Ecto neural progenitor cell (in vitro differentiated cells): ENCODE measurements at places on chromosomes 12 and 14.

GRCh38 chr14:61677479-61677878 is 17.8 kb upstream of the HIF1A start:
- DNase-seq: no peak

DNA sequence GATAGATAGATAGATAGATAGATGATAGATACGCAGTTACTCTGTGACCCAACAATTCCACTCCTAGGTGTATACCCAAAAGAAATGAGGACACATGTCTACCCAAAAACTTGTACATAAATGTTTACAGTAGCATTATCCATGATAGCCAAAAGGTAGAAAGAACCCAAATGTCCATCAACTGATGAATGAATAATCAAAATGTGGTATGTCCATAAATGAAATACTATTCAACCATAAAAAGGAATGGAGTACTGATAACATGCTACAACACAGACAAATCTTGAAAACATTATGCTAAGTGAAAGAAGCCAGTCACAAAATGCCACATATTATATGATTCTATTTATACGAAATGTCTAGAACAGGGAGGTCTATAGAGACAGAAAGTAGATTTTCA is 36.1 kb upstream of the LRP6 start:
- DNase-seq: no peak

DNA sequence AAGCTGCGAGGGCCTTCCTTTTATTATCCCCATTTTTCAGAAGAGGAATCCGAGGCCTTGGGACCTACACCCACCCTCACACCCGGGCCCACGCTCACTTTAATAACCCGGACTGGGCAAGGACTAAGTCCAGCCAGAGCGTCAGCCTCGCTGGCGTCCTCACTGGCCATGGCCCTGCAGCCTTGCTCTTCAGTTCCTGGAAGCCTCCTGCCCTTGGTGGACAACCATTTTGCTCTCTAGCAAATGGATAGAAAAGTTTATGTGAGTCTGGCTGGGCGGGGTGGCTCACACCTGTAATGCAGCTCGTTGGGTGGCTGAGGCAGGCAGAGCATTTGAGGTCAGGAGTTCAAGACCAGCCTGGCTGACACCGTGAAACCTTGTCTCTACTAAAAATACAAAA is 9.8 kb downstream of the RTL1 start:
- no peak for DNase-seq

DNA sequence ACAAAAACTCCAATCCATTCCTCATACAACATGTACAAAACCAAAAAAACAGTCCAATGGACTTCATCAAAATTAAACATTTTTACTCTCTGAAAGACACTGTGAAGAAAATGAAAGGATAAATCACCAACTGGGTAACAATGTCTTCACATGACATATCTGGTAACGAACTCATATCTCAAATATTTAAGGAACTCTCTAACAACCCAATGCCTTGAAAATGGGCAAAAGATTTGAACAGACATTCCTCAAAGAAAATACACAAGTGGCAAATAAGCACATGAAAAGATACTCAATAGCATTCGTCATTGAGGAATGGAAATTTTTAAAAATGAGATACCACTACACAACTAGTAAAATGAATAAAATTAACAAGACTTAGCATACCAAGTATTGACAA is 198.7 kb upstream of the RASSF8 start:
- no peak for DNase-seq

- DNase-seq: no peak
These were observed 151.0 kb upstream of the SRRM4 start for GRCh38 chr12:118830296-118830695.

DNA sequence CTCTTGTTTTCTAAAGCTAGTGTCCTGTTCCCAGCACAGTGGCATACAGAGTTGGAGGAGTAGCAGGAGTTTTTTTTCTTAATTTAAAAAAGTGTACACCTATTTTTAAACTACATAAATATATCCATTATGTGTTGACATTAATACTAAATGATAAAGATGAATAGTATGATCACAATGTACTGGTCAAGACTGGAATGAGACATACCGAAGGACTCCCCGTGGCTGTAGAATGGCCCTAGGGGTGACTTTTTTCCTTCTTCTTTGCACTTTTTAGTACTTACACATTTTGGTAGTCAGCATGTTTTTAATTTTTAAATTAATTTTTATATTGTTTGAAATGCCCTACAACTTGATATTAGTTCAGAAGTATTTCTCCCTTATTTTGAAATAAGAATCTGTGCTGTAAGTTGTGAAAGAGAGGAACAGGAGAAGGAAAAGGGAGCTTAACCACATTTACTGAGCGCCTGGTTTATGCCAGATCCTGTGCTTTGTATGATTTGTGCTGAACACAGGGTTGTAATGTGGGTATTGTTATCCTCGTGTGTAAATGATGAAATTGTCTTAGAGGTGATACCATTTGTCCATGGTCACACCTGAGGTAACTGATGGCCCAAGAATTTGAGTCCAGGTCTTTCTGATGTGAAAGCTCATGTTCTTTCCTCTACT is 136.5 kb downstream of the TGFB3 start:
- no peak for DNase-seq

- DNase-seq: no peak
These were observed 114.6 kb downstream of the PPFIA2 start for GRCh38 chr12:81644503-81644902.

DNA sequence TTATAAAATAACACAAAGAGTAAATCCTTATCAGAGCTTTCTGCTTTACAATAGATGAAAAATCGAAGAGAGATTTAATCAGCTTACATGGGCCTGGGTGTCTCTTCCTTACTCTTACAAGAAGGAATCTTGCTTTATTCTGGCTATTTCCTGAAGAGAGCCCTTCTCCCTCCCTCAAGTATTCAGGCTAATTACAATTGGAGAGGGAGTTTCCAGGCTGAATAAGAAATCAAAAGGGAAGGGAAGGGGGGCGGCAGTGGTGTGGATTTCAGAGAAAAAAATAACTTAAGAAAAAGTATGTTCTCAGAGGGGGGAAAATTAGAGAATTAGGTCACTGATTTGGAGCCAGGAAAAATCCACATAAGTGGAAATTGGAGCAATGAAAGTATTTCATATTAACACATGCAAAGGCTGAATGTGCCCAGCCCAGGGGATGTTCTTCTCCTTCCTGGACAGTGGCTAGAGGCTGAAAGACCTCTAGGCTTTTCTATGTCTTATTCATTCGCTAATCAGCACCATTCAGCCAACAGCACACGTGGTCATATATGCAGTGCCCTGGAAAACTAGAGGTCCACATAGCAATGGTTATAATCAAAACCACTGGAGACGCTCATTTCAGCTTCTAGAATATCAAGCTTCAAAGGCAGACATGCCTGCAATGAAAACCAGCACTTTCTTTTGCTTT is 158.9 kb upstream of the BTG1 start:
- DNase-seq: no peak

DNA sequence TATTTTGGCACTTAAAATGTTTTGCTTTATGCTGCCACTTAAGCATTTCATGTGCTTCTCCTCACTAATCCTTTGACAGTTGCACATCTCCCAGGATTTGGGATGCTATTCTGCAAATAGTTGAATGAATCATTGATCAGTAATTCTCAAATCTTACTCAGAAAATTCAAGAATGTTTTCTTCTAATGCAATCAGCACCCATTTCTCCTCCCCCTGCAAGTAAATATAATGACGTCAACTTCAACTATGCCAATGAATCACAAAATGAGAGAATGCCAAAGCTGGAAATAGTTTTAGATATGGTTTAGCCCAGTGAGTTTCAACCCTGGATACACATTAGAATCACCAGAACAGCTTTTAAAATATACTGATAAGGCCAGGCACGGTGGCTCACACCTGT is 2.1 kb upstream of the BLOC1S1 start:
- DNase-seq: no peak

DNA sequence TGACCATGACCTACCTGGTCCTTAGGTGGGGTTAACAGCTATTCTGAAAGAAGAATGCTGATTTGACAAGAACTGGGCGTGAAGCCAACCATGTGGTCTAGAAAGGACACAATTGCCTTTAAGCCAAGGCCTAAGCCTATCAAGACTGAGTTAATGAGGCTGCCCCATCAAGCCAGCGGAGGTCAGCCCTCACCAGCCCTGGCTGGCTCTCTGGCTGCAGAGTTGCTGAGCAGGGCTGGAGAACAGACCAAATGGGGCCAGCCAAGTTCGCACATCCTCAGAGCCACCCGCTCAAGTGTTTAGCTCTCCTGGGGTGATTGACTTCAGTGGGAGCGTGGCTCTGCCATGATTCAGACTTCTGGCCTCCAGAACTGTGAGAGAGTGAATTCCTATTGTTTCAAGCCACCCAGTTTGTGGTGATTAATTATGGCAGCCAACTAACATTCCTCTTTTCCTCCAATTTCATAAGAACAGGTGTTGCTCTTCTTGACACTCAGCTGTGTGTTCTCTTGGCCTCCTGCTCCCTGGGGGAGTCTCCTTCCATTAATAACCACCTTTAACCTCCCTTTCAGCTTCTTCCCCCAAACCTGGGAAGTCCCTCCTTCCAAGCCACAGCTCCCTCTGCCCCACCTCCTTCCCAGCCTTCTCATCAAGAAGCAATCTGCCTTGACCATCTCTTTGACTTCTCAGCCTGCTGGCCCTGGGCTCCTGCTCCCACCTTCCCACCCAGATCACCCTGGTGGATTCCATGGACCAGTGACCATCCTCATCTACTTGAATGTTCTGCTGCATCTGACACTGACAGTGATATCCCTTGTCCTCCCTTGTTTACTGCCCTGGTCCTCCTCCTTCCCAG is 5.3 kb upstream of the SERPINA5 start:
- DNase-seq: no peak

- DNase-seq: no peak
These were observed 892.9 kb upstream of the USP15 start for GRCh38 chr12:61367281-61367785.

DNA sequence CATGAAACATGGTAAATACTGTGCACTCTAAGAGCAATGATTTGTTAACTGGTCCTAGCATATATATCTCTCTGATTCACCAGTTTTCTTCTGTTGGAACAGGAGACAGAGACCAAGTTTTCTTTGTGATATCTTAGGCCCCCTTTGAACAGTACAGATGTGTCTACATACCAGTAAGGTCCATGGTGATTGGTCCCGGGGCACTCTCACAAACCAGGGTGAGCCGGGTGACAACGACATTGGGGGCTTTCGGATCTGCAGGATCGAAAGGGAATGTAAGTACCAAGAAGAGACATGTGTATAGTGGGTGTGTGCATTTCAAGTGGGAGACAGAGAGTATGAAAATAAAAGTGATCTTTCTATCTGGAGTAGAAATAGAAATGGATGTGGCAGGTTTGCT is 11.3 kb upstream of the ERP27 start:
- DNase-seq: no peak

DNA sequence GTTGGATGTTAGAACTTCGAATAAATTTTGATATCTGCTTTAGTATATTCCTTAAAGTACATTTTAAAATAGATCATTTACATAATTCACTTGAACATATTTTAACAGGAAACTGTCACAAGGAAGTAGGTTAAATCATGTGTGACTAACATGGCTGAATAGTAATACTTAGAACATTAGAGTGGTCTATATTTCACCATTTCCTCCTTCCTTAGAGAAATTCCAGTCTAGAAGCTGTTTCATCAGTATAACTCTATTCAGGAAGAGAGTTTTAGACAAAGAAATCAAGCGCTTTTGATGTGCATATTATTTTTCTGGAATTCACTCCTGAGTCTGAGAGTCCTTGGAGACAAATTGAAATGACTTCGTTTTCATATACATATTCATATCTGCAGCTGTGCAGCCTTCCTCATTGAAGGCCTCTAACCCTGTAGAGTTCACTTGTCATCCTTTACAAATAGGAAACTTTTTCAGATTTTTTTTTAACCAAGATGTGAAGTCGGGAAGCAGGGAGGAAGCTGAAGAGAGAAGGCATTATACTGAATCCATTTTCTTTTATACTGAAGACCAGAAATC is 28.4 kb downstream of the IRAK3 start:
- no peak for DNase-seq

DNA sequence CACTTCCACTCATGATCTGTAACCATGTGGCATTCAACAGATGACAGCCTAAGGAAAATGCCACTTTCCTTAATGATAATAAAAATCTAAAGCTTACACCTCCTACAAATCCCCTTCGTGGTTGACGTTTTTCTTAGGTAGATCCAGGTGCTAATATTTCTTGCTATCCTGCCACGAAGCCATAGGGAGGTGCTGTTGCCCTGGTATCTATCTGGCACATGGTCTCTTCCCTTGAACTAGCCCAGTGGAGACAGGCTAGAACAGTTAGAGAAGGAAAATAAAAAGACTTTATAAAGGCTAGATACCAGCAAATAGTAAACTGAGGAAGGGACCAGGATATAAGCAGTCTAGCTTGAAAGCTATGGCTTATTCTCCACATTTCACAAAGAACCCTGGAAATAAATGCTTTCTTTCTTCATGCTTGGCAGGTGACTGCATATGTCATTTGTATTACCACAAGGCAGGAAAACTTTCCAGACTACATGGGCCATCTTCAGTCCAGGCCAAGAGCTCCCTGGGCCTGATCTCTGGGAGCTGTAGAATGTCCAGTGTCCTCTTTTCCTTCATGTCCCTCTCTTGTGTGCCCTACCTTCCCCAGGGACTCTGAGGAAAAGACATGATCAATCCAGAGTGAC is 15.3 kb downstream of the SPIC start:
- DNase-seq: no peak

- DNase-seq: no peak
These were observed 25.8 kb downstream of the CPSF6 start for GRCh38 chr12:69265205-69265604.

- no peak for DNase-seq
These were observed 124.8 kb upstream of the NOS1 start for GRCh38 chr12:117485984-117486839.

- no peak for DNase-seq
These were observed 57.5 kb downstream of the EML1 start for GRCh38 chr14:99850709-99851108.

GRCh38 chr14:81474148-81474492 is 59.5 kb downstream of the SEL1L start:
- no peak for DNase-seq
